ENCODE measurements at places on chromosomes 3 and 15.

DNA sequence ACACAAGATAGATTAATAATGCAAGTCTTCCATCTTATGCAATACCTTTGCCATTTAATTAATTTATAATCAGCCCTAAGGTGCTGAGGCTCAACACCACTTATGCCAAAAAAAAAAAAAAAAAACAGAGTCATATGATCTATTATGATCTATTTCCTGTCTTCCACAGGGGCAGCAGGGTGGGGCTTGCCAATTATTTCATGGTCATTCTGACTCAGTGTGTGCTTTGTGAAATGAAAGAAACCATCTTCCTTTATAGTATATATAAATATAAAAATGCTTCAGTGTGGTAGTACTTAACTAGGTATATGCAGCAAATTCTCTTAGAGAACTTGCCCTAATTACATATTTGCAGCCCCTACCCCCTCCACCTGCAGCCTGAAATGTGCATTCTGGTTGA, 7.2 kb upstream of the RARB start:
- no peak for DNase-seq

DNA sequence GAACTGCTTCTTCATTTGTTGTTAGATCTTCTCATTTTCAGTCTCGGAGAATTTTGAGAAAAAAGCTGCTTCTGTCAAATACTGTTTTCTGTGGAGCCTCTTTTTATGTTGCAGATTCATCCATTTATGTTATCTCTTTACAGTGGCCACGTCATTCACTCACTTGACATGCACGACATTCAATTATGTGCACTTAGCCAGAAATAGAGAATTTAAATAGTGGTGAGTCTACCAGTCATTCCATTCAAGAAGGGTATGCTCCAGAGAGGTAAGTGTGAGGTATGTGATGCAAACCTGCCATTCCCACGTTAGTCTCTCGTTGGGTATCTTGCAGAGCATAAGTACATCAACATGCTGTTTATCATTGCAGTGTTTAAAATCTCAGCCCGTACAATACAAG, 9.8 kb downstream of the ARPP19 start:
- no peak for DNase-seq

DNA sequence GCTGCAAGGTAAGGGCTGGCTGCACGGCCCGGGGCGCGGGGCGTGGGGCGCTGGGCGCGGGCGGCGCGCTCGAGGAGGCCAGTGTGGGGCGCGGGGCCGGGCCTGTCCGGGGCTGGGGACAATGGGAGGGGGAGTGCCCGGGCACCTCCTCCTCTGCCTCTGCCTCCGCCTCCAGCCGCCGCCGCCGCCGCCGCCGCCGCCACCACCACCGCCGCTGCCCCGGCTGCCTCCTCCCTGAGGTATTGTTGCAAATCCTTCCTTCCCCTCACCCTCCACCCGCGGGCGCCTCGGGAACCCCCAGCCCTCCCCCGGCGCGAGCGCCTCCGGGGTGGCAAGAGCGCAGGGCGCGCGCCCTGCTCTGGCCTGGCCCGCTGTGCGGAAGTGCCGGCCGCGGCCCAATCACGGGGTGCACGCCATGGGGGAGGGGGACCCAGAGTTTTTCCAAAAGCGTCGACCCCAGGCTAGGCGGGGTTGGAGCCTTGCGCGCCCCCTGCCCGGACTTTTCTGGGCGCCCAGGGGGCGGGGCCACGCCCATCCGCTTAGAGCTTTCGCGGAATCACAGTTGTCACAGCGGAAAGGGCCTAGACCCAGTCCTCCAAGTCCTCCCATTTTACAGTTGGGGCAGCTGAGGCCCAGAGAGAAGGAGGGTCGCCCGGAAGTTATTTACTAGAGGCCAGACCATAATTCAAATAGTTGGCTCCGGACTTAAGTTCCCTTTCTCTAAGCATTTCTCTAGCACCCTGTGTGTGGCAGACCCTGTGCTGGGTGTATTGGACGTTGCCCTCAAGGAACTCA, at the start of gene LPP:
LPP (plus strand) TSS at position 144 of the 795 bp plus-strand sequence. CDS start 251,964 bp downstream, outside the sequence.
- DNase-seq = no peak

- DNase-seq = no peak
Measured at GRCh38 chr15:62124973-62125303, 40.1 kb downstream of the C2CD4B start.

GRCh38 chr3:138395865-138396751, 38.3 kb upstream of the ESYT3 start:
- no peak for DNase-seq

DNA sequence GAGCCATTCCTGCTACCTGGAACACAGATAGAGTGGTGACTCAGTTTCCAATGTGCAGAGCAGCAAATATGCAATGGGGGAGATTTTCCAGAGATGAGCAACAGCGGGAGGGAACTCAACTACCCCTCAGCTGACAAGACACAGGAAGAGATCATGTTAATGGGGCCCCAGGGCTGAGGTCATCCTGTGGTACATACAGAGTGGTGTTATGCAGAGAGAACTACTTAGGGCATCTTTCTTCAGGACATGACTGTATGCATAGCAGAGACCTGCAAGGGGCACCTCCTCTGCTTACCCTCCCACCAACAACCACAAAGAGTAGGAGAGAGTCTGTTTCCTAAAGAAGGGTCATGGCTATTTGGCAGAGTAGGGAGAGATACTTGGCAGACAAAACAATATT, 6.8 kb upstream of the TBC1D5 start:
- no peak for DNase-seq

Measured in brain pericyte (primary cell).